ENCODE measurements at places on chromosomes 13 and 19. TPM values are rescaled to one million over a fixed set of nuclear protein-coding genes. Genes with fewer than 3 reads are reported as not detected.

ICAM5 gene
- total RNA-seq = 2.2 TPM

NKPD1 gene
- 1.4 TPM for total RNA-seq

B3GNT3 gene
- total RNA-seq = 0.06 TPM

ZFP14 gene
- 2.3 TPM for total RNA-seq

RPS15 gene
- total RNA-seq = 2,933 TPM

ZNF526 gene
- total RNA-seq = 4.3 TPM

SPTBN4 gene
- total RNA-seq = 1.5 TPM

ARHGEF1 gene
- 73.9 TPM for total RNA-seq

ENOX1 gene
- 1.5 TPM for total RNA-seq

EDDM13 gene
- not detected for total RNA-seq

TDRD12 gene
- total RNA-seq = not detected

CEACAM20 gene
- total RNA-seq = not detected

C5AR1 gene
- not detected for total RNA-seq

SIAH3 gene
- total RNA-seq = 0.12 TPM

GRCh38 chr13:107117327-107118012 is 549.5 kb upstream of the ARGLU1 start:
- DNase-seq = no peak

DNA sequence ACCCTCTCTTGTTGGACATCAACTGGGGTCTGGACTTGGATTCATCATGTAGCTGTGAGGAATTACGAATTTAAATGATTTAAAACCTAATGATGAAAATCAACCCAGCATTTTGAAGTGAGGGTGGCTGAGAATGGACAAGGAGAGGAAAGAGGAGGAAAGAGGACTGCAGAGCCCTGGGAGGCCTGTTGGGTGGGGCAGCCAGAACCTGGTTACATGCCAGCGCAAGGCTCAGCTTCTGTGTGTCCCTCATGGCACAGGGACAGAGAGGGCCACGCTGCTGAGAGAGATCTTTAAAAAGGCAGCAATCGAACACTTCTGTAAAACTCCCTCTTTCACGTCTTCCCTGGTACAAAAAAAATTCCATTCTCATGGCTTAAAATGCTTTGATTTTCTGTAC is 292.7 kb downstream of the MYO16 start:
- no peak for DNase-seq

- DNase-seq = peak; percentile 74
Measured at GRCh38 chr13:97946951-97947588, 6.4 kb upstream of the IPO5 start.

GRCh38 chr19:45752639-45753038 is 16.4 kb downstream of the SIX5 start:
- peak; percentile 44 for DNase-seq

GRCh38 chr13:96473526-96474180 is 383.7 kb downstream of the HS6ST3 start:
- peak; percentile 61 for DNase-seq

DNA sequence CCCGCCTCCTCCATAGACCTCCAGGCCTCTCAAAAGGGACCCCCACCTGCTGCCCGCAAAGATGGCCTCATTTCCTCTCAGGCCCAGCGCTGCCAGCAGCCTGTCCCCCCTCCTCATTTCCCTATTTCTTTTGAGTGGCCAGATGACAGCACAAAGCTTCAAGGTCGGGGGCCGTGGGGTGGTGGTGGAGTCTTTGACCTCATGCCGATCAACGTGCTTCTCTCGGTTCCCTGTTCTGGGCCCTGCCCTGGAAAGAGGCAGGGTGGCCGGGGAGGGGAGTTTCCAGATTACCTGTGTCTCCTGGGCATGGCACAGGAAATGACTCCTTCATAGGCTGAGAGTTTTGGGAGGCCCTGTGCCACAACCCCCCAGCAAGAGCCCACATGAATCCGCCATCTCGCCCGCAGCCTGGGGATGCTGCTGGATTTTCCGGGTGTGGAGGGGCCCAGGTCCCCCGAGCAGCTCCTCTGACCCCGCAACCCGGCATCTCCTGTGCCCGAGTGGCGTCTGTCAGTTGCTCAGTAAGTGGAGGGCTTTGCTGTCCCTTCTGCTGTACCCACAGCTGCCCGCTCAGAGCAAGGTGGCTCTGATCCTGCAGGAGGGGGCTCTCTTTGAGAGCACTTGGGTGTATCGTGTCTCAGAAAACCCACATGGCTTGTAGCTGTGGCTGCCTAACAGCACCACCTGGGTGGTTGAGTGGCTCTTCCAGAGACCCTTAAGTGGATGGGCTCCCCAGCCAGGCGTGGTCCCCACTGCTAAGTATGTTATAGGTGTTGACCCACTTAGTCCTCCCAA is 139.4 kb downstream of the SIPA1L3 start:
- no peak for DNase-seq

GRCh38 chr19:32828139-32828538 is 41.4 kb downstream of the SLC7A9 start:
- no peak for DNase-seq

GRCh38 chr19:36420961-36421748 is 2.7 kb upstream of the ZFP82 start:
- DNase-seq = no peak

- no peak for DNase-seq
Measured at GRCh38 chr19:45821103-45821521, 6.0 kb upstream of the RSPH6A start.

DNA sequence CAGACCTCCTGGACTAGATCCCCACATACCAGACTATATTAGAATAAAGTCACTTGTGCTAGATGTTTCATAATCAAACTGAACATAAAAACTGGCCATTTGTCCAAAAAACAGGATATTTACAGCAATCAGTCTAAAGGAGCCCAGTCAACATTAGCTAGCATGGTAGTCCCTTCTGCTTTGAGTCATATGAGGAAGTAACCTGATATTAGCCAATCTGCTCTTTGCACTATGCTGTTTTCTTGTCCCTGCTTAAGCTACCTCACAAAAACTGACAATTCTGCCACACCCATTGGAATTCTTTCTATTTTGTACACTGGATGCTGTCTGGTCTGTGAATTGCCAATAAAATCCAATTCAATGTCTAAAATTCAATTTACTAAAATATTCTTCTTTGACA is 1824.2 kb downstream of the OLFM4 start:
- no peak for DNase-seq

GRCh38 chr19:32269831-32270230 is 75.6 kb upstream of the ZNF507 start:
- no peak for DNase-seq

- DNase-seq = no peak
Measured at GRCh38 chr13:97583907-97584497, 150.0 kb downstream of the RAP2A start.

DNA sequence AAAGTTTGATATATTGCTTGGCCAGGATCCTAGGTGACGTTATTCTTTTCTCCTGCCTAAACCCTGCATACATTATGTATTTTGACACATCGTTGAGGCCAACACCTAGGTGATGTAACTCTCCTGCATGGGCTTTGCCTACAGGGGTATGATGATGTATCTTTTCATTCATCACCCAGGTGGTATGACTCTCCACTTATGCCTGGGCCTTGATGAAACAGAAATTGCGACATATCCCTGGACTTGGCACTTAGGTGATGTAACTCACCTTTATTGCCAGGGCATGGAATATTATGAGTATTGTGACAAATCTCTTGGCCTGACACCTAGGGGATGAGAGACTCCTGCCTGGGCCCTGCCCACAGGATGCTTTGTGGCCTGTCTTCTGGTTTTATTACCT is 18.5 kb upstream of the ZNF681 start:
- DNase-seq = no peak

DNA sequence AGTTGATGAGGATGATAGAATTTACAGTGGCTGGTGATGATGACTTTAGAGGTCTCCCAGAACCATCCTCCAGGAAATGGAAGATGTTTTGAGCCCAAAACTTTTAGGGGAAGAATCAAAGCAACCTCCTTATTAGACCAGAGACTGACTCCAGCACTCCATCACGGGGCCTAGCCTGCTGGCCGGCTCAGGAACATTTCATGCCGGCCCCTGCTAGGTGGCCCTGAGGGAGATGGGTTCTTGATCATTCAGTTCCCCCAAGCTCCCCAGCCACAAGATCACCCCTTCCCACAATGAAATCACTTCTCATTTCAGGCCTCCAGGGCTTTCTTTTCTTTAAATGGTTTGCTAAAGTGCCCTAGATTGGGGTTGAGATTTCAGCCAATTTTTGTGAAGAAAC is 79.7 kb upstream of the SIAH3 start:
- DNase-seq = no peak

- no peak for DNase-seq
Measured at GRCh38 chr13:94140027-94140426, 339.5 kb downstream of the DCT start.

DNA sequence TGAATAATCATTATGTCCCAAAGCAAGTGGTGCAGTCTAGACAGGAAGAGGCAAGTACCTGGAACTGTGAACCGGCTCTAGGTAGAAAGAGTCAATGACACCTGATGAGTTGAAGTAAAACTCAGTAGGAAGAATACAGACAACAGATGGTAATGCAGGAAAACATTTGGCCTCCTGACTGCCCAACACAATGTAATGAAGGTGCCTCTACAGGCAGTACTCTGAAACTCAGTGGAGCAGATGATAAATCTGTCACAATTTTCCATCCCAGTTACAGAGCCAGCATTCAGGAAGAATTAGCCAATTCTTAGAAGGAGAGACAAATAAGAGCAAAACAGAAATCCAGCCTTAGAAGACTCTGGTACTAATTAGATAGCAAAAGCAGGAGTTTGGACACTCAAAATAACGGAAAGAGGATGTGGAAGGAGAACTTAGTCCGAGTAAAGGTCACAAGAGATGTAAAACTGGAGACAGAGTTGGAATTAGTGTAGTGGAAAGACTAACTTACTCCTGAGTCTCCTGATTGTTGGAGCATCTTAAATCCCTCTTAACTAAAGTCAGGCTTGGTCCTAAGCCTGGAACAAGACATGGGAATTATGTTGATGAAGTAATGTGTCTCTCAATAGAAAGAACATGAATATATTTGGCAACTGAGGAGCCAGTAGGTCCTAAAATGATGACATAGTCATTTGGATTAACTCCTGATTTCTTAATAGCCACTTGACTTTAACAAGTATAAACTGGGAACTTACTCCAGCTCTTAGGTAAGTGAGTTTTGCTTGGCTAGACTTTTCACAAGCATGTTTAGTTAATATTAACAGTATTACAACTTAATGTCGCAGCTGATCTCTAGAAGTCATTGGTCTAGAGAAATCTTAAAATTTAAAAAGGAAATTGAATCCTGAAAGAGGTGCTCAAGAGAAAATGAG is 457.3 kb upstream of the MIR17HG start:
- DNase-seq = no peak

DNA sequence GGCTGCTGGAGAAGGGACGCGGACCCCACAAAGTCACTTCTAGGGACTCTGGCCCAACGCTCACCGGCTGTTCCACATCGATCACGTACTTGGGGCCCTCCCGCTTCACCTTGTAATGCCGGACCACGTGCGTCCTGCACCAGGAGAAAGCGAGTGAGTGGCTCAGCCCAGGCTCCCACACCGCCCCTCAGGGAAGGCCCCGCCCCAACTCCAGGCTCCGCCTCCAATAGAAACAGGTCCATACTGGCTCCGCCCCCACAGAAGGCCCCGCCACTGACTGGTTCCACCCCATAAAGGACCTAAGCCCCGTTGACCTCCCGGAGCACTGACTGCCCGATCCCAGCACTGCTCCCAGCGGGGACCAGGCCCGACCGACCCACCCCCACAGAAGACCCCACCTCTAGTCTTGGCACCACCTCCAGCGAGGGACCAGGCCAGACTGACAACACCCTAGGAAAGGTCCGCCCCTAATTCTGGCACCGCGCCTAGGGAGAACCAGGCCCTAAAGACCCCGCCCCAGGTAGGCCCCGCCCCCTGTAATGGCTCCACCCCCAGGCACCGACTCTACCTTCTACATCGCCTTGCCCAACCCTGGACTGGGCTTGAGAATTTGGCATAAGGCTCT is 11.3 kb downstream of the STAP2 start:
- DNase-seq = peak; percentile 85

- peak; percentile 50 for DNase-seq
Measured at GRCh38 chr13:113863524-113864272, at the start of gene GAS6. Gene GAS6, minus strand, starts transcription at chr13:113864076. Its CDS starts 156 bp downstream, at chr13:113863920.

DNA sequence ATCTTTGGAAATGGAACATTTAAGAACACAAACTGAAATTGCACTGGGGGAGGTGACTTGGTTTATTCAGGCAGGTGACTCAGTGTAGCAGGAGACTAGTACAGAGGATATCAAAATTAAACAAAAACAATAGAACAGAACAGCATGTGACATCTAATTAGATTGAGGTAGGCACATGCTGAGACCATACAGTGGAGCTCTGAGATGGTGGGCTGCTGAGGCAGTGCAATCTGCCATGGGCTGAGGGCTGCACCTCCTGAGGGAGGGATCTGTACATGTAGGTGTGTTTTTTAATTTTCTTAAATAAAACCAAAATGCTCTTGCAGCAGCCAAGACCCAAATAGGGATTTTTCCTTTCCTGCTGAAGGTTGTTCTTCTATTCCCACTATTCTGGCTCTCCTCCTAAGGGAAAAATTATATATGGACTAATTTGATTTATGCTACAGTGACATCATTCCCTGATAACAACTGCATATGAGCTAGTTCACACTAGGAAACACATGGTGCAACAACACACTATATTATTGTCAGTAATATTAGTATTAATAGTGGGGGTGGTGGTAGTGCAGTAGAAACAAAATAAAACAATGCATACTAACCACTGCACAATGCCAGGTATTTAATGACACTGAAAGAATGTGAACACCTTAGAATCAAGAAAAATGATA is 48.0 kb downstream of the LNX2 start:
- no peak for DNase-seq

DNA sequence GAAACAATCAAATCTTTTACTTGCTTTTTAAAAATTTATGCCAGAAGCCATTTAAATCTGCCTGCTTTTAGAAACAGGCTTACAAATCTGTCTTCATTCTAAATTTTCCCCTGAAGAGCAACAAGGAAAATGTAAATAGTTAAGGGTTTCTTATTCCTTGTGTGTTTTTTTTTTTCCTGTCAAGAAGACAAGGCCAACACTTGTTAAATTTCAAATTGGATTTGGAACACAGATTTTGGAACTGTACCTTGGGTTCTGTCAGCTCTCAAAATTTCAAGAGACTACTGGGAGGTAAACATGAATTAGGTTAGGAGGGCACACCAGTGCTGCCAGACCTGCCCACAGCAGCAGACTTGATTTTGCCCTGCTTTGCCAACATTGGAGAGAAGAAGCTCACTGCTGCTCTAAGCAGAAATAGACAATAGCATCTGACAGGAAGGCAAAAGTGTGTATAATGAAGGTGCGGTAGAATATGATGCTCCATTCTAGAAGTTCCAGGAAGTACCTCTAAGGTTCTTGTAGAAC is 121.7 kb downstream of the NHLRC3 start:
- no peak for DNase-seq

DNA sequence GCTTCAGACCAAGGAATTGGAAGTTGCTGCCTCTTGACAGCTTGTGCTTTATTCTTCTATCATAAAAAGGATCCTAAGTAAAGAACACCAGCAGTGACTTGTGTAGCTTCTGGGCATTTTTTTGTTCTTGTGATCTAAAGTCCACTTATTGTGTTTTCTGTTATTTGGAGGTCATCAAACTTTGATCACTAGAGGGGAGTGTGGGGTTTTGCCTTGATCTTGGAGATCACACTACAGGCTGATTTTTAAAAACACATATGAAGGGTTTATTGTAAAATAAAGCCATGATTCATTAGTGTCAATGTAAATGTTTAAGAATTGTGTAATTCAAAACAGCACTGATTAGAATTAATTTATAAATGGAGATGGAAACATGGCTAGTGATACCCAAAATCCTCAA is 328.7 kb upstream of the EDNRB start:
- no peak for DNase-seq

GRCh38 chr13:46795321-46795720 is 1.6 kb downstream of the ESD start:
- DNase-seq = no peak

Data from Daoy (cell line).